ENCODE measurements at places on chromosomes 6 and 20.

DNA sequence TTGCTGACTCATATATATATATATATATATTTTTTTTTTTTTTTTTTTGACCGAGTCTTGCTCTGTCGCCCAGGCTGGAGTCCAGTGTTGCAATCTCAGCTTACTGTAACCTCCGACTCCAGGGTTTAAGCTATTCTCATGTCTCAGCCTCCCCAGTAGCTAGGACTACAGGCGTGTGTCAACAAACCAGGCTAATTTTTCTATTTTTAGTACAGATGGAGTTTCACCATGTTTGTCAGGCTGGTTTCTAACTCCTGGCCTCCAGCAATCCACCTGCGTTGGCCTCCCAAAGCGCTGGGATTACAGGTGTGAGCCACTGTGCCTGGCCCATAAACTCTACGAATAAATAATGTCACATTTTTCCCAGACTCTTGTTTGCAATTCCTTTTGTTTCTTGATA lies 4.8 kb downstream of the LRP11 start:
- DNase-seq = peak; percentile 95

GRCh38 chr6:85798931-85799652 lies 156.4 kb upstream of the SYNCRIP start:
- DNase-seq = no peak

- DNase-seq = peak; percentile 66
Observed at GRCh38 chr20:63009045-63009961, 2.5 kb upstream of the BHLHE23 start.

- peak; percentile 81 for DNase-seq
Observed at GRCh38 chr6:5125152-5126006, 40.2 kb downstream of the PPP1R3G start.

GRCh38 chr6:35358086-35358485 lies 15.7 kb downstream of the PPARD start:
- DNase-seq = no peak

DNA sequence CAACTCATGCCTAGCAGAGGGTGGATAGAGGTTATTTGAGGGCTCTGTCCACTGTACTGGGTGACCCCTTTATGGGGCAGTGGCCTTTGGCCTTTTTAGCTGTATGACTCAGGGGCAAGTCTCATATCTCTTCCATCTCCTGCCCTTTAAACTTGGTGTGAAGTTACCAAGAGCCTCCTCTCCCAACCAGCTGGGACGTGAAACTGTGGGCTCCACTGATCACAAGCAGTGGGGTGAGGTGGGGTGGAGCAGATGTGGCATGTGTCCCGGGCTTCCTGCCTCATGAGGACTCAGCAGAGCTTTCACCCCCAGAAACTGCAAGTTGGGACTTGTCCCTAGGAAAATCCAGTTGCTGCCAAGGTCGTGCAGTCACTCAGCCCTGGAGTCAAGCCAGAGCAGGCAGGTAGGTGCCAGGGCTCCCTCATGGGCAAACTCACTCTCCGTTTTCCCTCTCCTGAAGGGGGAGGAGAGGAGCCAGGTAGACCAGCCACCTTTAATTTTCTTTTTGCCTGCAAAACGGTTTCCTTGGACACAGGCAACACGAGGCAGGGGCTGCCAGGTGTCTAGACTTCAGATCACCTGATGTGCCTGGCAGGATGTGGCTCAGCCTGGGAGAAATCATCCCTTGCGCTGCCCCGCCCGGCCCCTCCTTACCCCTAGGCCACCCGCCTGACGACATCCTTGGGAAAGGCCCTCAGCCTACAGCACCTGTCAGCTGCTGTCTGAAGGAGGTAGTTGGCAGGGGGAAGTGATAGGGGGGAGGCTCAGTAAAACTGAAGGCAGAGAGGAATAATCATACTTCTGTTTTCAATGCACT lies 4.0 kb downstream of the CDKN1A start:
- peak; percentile 95 for DNase-seq

- DNase-seq = peak; percentile 1
Observed at GRCh38 chr20:8903655-8904605, 165.0 kb upstream of the PLCB4 start.

DNA sequence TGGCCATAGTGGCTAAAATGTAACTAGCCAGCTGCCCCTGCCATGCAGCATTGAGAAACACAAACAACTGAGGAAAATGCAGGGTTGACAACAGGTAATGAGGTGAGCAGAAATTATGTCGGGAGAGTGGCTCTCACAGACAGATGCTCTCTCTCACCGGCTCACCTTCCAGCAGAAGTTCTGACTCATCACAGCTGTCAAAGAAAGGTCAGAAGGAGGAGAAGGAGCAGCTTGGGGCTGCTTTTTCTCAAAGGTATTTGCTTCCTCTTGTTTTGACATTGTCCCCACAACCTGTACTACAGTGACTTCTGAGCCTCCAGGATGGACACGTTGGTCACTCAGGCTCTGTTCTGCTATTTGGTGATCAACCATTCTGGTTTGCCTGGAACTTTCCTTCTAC lies 190.5 kb upstream of the HEY2 start:
- peak; percentile 36 for DNase-seq

- DNase-seq = no peak
Observed at GRCh38 chr6:169589293-169589692, 112.5 kb downstream of the WDR27 start.

- no peak for DNase-seq
Observed at GRCh38 chr6:33705268-33705885, 6.1 kb downstream of the UQCC2 start.

DNA sequence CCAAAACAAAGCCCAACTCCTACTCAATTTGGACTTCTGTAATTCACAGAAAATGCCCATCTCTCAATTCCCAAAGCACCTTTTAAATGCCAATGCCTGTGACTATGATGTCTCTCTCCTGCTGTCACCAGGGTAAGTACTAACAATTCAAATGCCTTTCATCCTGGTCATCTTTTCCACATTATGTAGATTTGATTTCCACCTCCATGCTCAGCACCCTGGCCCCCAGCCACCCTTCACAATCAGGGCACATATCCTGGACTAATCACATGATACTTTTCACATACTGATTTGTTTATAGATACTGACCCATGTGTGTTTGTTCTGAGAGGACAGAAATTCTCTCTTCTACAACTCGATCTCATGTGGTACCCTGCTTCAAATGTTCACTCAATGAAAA lies 236.3 kb downstream of the PTPRK start:
- DNase-seq = no peak

- DNase-seq = peak; percentile 70
Observed at GRCh38 chr6:161001421-161001820, 9.9 kb downstream of the MAP3K4 start.

GRCh38 chr20:47963022-47963421 lies 177.7 kb upstream of the SULF2 start:
- DNase-seq = no peak

DNA sequence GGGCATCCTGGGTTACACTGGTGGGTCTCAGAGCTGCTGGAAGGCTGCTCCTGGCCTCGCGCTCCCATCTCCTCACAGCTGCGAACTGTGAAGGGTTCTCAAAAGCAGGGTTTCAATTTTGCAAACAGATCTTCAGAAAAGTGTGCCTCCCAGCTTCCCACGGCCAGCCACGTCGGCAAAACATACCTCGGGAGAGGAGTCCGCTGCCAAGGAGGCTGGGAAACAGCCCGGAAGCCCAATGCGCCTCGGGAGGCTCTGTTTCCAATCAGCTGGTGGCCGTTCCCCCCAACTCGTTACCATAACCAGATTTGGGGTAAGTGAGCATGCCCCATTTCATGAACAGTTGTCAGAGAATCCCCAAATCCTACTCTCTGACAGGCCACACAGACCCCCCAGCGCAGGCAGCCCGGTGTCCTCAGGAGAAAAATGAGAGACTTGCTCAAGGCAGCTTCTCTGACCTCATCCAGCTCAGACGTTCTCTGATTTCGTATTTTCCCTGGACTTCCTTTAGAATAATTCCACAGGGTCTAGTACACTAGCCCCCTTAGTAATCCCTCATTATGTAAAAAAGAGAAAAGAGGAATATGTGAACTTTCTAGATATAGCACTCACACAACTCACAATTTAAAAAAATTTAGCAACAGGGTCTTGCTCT lies 98.4 kb downstream of the SNX5 start:
- no peak for DNase-seq

GRCh38 chr20:48819089-48819488 lies 8.7 kb downstream of the PREX1 start:
- DNase-seq = no peak

GRCh38 chr6:90008908-90009501 lies 114.7 kb downstream of the GJA10 start:
- DNase-seq = peak; percentile 59

DNA sequence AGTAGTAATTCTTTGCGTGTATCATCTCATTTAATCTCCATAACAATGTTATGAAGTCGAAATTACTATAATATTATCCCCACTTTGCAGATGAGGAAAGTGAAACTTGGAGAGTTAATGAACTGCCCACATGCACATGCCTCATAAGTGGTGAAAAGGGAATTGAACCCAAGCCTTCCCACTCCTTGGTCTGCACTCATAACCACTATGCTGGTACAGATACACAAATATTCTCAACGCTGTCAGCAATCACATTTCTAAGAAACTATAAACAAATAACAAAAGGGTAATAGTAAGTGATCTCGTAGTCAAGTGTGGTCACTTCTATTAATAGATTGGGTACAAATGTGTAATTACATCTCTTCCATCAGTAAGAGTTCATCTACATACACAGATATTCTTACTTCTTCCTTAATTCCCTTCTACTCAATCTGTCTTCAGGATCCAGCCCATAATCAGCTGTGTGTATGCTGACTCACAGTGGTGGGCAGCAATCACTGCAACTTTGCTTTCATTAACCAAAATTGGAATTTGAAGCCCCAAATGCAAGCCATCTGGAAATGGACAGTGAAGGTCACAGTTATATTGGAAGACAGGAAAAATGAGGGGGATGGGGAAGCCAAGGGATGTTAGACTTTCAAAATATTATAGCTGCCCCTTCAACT lies 6.6 kb downstream of the PRSS35 start:
- peak; percentile 11 for DNase-seq

- peak; percentile 7 for DNase-seq
Observed at GRCh38 chr6:81002126-81002525, 750.4 kb downstream of the TENT5A start.

GRCh38 chr20:10468340-10468845 lies 33.3 kb downstream of the SLX4IP start:
- DNase-seq = no peak

DNA sequence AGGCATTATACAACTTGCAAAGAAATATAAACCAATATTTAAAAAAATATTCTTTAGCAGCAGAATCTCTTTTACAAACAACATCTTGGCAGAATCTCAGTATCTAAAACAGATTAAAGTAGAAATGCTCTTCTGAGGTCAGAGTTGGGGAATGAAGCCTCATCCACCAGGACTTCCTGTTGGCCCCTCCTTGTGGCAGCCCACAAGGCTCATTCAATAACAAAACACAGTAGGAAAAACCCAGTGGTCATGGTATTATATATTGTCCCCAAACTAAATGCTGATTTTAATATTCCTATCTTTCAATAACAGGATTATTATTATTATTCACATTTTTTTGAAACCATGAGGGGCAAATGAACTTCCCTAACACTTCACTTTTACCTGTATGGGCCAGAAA lies 368.6 kb downstream of the BTBD9 start:
- no peak for DNase-seq

DNA sequence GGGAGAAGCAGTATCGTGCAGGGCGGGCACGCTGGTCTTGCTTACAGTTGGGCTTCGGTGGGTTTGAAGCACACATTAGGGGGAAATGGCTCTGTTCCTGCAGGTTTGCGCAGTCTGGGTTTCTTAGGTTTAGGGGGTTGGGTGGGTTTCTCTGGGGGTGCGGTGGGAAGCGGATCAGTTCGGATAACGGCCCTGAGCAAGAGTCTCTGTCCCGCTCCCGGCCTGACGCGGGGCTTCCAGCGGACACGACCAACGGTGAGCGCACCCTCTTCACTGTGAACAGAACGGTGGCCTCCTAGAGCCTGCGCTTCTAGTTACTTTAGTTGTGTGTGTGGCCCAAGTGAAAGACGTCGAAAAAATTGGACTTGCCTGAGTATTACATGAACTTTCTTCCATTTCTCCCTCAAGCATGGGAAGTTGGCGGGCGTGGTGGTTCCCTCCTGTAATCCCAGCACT lies 635 bp upstream of the ELOVL2 start:
- no peak for DNase-seq

DNA sequence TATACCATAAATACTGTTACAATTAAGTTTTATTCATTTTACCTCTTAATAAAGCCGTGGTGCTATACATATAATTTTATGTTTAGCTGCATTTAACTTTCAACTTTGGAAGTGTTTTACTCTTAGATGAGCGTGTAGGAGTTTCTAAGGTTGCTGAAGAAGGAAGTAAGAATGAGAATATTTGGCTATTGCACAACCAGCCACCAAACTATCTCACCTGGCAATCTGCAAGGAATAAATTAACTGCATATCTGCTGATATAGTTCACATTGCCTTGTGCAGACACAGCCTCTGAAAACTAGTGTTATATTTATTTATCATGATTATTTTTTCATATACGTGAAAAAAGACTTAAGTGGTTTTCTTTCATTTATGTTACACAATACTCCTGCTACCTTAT lies 230.4 kb downstream of the PLCB1 start:
- no peak for DNase-seq

GRCh38 chr6:116783852-116784251 lies 18.3 kb upstream of the FAM162B start:
- peak; percentile 16 for DNase-seq

GRCh38 chr20:23125159-23125558 lies 39.0 kb upstream of the CD93 start:
- no peak for DNase-seq

GRCh38 chr20:22207280-22207679 lies 377.1 kb downstream of the FOXA2 start:
- no peak for DNase-seq

GRCh38 chr6:26570027-26570809 lies 26.5 kb upstream of the ABT1 start:
- no peak for DNase-seq

- no peak for DNase-seq
Observed at GRCh38 chr20:835608-836045, 2.1 kb downstream of the FAM110A start.

GRCh38 chr6:155143578-155144106 lies 120.2 kb upstream of the CLDN20 start:
- no peak for DNase-seq

DNA sequence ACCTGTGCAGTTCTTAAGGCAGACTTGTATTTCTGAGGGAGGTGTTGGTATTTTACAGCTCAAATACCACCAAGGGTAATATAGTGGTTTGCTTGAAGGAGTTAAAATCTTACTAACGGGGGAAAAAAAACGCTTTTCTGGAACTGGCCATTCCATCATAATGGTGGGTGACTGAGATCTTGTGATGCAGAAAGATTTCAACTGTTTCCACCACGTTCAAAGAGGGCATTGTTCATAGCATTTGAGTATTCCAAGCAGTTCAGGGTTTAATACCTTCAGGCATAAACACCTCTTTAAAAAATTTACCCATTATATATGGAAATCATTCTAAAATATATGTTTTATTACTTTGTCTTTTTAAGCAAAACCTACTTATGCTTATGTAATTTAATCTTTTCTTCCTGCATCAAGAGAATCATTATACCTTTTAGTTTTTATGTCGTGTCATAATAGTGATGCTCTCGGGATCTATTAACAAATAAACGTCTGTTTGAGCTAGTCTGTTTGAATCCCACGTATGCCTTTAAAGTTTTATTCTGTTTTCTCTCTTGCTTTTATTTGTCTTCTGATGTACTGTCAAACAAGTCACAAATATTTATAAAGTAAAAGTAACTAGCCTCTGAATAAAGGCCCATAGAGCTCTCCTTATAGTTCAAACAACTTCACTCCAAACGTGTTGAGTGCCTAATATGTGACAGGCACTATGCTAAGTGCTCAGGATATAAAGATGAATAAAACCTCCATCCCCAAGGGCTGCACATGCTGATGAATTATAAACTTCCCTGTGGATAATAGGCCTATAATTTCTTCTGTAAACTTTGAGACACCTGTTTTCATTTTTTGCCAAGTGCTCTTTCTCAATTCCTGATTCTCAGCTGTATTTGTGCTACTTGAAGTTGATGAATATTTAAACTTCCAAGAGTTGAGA lies 298.8 kb upstream of the FERMT1 start:
- no peak for DNase-seq
